IMR-90 (cell line): ENCODE measurements at places on chromosomes 1 and 21.

DNA sequence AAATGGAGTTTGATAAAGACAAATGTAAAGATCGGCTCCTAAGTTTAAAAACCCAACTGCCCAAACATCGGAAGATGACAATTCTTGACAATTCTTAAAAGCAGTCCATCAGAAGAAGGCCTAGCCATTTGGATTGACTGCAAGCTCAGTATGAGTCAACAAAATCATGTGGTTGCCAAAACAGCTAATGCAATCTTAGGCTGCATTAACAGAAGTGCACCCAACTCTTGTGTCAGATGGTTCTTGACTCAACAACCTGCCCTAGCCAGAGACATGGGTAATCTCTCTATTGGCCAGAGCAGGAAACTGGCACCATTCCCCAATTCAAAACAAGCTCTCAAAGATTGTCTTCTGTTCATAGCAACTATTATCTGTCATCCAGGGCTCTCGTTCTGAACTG, 9.9 kb upstream of the NCF2 start:
- DNase-seq = peak; percentile 92

DNA sequence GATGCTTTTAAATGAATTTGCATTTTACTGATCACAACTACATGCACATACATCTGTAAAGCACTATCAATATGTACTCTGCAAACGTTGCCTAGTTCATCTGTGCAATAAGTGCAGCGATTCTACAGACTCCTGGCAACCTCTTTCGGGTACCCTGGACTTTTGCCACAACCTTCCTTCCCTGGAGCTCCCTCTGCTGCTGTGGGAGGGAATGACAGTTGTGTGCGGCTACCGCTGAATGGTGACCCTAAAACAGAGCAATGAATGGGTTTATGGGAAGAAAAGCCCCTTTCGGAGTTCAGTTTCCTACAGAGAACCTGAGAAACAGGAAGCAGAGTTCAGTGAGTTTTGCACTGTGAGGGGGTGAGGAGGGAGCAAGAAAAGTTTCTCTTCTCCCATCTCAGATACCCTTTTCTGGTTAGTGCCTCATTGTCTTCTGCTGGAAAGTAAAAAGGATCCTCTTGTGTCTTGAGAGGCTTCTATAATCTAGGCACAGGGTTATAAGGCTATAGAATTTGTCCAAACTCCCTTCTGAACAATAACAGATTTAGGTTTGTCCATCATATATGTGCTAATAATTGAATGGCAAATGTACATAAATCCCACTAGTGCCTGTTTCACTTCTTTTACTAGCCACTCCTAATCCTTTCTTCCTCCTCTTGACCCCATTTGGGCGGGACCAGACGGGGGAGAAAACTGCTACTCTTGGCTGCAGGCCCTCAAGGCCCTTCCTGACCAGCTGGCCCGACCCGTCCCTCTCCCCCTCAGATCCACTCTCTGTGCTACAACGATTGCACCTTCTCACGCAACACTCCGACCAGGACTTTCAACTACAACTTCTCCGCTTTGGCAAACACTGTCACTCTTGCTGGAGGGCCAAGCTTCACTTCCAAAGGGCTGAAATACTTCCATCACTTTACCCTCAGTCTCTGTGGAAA, 19.8 kb upstream of the SARS1 start:
- DNase-seq = no peak

- DNase-seq = peak; percentile 77
These were observed 1.6 kb downstream of the DRAXIN start for GRCh38 chr1:11693024-11693590.

DNA sequence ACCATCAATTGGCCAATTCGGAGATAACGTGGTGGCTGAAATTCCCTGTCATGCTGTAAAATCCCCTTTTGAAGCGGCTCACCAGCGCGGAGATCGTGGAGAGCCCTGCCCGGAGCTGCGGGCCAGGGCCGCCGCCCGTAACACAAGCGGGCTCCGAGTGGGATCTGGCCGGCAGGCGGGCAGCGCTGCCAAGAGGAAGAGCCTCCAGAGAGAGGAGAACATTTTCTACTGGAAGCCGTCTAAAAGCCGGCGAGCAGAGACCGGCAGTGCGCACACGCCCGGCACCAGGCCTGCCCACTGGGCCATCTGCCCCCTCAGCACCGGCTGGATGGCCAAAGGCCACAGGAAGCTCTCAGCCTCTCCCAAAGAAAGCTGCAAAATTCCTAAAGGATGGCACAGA, 15.5 kb downstream of the SSBP3 start:
- DNase-seq = no peak

DNA sequence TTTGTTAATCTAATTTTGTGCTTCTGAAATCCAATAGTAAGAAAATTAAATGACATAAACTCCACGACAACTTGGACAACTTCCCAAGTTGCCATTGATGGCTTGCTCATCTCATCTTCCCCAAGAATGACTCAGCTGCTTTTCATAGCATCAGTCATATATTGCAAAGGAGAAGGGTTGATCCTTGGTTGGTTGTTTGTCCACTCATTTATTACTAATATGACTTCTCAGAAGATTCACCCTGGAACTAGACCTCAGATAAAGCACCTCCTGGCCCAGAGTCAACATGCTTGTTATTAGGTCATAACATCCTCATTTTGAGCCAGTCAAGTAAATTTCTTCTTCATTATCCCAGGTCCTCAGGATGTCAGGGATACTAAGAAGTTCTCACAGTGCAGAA, 2.3 kb upstream of the LCE3D start:
- peak; percentile 0 for DNase-seq

DNA sequence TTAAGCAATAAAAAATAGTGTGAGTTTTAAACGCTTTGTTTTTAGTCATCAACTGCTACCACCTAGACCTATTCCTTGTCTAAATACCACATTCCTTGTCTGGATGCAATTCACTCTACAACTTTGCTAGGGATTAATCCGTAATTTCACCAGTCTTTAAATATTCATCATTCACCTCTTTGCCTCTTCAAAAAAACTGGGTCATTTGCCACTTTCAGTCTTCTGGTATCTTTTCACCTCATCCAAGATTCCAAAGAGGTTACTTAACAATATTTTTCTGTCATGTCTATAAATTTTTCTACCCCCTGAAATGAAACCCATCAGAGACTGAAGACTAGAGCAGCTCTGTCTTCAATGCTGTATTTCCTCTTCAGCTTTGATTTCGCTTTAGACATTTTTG, 9.5 kb downstream of the PALMD start:
- DNase-seq = no peak

DNA sequence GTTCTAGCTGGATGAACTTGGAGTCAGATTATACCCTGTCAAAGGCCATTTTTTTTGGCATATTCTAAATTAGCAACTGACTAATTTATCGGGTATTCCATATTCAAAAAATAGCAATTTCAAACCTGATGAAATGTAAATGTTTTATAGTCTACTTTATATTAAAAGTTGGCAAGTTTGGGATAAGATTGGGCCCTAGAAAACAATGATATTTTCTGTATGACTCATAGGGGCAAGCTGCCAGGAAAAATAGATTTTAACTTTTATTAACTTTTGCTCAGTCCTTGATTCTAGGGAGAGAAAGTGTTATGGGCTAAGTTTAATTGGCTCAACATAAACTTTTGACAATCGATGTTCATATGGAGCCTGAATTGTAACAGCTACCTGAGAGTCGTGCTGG, 576.9 kb upstream of the B3GALT2 start:
- DNase-seq = peak; percentile 27

- DNase-seq = no peak
These were observed at the start of gene SYT6 for GRCh38 chr1:114153261-114154145. SYT6 (minus strand) TSS chr1:114153869; CDS start chr1:114153772, 97 bp downstream.

GRCh38 chr1:5742032-5742431, 250.2 kb downstream of the NPHP4 start:
- DNase-seq = no peak

GRCh38 chr1:178818416-178818815, 52.5 kb downstream of the ANGPTL1 start:
- DNase-seq = peak; percentile 79

DNA sequence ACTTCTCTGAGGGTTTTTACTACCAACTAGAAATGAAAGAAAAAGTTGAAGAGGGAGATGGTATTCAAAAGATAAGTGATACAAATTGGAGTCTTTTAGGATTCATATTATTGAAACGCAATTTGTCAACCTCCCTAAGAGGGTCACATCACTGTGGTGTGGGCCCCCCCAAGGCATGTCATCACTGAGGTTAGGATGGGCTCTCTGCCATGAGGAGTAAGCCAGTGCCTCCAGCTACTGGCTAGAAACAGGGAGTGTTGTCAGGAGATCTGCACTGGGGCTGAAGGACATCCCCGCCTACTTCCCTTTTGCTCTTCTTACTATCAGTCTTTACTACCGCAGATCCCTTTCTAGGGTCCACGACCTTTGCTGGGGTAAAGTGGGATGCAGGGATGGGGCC, 25.9 kb downstream of the ITSN1 start:
- peak; percentile 29 for DNase-seq

DNA sequence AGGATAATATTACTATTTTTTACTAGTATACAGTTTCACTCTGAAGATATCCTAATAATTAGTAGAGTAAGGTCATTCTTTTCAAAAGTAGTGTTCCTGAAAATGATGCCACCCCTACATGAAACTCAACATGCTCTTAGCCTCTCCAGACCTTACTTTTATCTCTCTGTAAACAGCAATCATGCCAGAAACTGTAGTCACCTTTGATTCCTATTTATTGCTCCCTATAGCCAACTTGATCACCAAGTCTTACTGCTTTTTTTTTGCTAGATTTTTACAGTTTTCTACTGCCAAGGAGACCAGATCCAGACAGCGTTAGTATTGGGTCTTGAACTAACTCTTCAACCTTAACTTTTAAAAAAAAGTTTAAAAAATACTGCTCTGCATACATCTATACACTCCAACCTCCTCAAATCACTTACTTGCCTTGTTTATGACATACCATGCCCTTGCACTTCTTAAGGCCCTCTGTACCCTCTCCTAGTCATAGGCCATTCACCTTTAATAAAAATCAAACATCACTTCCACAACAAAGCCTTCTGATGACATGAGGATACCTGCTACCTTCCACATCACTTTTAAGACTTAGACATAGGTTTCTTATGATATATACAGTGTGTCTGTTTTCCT, 36.1 kb downstream of the ZNHIT6 start:
- no peak for DNase-seq

DNA sequence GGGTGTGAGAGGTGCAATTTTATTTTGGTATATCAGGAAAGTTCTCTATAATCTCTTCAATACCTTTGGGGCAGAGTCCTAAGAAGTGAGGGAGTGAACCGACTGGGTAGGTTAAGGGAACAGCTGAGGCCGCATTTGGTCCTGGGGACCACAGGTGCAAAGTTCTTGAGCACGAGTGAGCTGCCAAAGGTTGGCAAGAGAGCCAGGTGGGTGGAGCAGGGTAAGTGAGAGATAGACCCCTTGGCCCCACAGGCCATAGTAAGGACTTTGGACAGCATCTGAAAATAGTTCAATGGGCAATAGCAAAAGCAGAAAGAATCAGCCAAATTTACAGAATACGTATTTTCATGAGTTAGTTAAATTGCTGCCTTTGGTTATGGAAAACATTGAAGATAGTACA, 11.0 kb upstream of the NID1 start:
- DNase-seq = no peak

GRCh38 chr1:70856201-70856600, 191.4 kb downstream of the PTGER3 start:
- no peak for DNase-seq

DNA sequence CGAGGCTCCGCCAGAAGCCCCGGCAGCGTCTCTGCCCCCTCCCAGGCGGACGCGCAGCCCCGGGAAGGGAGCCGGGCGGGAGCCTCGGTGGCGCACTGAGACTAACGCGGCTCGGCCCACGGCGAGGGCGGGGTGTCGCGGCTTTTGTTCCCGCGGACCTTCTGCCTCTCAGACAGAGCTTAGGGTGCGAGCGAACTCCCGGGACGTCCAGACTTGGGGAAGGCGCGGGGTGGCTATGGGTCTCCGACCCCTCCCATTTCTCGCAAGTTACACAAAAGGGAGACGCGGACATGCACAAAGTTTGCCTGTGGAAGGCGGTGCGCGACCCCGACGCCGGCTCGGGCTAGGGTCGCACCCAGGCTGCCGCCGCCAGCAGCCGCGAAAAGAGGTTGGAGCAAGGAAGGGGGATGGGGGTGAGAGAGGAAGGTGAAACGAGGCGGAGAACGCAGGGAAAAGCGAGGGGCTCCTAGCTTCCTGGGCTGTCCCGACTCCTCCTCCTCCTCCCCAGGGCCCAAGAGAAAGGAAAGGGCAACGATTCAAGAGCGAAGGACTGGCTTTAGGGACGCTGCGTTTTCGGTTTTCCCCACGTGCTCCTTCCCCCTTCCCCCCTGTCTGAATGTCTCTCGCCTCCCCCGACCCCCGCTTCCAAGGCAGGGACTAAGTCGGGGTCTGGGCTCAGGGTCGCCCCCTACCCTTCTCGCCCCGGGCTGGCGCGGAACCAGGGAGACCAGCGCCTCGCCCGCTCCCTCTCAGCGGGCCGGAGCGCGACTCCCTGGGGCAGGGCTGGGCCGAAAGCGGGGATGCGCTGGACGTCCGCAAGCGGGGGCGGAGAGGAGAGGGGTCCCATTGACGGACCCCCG, 729 bp downstream of the APP start:
- DNase-seq = peak; percentile 65

DNA sequence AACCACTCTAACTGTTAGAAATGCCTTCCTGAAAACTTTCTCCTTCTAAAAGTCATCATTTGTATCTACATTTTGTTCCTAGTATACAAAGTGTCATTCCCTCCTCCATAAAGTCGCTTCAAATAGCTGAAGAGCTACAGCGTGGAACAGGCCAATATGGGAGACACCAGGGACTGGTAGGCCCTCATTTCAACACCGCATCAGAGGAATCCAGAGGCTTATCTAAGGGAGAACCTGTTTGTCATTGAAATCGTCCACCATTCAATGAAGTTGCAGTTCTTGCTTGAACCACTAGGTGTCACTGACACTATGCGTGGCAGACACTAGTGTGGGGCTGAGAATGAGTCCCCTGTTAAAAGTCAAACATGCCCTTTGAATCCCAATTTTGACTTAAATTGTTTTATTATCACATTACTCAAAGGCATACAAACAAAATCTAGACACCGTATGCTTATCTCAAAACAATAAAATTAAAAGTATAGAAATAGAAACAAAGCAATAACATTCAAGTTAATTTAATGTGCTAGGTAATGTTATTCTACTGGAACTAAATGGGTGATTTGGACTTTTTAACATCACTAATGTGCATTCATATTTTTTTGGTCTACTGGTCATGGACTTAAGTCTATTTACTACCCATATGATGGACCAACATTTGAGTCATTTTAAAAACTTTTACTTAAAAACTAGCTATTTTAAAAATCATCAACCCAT, 182.3 kb downstream of the FCRL5 start:
- peak; percentile 43 for DNase-seq

DNA sequence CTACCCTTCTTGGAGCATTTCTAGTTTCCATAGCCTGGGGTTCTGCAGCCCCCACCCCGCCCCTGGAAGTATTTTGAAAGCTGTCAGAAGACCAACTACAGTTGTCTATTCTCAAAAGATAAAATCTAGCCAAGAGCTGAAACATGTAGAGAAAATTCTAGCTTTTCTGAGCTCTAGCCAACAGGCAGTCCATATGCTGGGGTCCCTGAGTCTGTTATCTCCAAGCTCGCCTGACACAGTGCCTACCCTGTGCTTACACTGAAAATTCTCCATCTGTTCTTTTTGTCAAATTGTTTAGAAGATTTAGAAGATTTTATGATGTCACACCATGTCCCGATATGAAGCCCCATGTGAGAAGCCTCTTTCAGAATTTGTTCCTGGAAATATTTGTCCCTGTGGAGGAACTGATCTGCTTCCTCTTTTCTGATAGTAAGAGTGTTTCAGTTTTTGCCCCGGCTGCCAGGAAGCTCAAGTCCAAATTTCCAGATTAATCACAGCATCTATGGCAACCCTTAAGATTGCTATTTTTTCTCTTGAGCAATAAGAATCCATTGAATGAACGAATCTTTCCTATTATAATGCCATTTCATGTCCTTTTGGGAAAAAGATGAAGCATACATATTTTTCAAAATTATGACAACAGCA, 23.7 kb upstream of the CSF3R start:
- DNase-seq = no peak
